Substantia nigra (tissue), 51 donors: ENCODE measurements at places on chromosomes 5 and 9.

GRCh38 chr5:124707520-124707919 is 38.9 kb downstream of the ZNF608 start:
- DNase-seq: no peak

DNA sequence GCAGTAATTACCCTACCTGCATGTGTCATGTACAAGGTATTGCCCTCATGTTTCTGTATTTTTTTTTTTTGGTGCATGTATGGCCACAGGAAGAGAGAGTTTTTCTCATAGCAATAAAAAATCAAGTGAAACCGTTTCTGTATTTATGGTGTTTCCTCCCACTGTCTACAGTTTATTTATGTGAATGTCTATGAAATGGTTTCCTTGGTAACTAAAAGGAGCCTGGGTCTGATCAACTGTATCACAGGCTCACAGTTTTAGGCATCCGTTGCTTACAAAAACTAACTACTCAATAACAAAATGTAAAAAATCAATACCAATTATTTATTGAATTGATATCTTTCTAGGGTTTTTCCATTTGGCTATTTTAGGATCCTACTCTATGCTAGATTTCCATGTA is 464.4 kb downstream of the TAF11L14 start:
- DNase-seq: no peak

GRCh38 chr5:75668977-75669689 is 48.1 kb downstream of the POC5 start:
- no peak for DNase-seq

DNA sequence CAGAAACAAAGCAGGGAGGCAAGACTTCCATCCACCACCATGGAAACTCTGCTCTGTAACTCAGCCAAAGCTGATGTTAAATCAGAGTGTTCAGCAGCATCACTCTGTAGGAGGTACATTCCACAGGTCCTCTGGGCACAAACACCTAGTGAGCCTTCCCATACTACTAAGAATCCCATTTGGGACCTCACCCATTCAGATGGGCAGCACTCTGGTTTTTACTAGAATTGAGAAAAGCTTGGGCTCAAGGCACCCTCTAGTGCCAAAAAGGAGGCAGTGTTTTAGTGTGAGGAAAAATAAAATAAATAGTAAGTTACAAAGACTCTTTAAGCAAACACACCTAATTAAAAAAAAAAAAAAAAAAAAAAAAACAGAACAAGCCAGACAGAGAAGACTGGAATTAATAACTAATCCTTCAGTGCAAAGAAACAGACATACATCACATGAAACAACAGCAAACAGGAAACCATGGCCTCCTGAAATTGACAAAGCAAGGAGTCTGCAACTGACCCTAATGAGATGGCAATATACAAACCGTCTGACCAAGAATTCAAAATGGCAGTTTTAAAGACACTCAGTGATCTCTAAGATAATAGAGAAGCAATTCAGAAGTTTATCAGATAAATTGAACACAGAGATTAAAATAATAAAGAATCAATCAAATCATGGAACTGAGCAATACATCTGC is 159.5 kb downstream of the GNA14 start:
- no peak for DNase-seq

DNA sequence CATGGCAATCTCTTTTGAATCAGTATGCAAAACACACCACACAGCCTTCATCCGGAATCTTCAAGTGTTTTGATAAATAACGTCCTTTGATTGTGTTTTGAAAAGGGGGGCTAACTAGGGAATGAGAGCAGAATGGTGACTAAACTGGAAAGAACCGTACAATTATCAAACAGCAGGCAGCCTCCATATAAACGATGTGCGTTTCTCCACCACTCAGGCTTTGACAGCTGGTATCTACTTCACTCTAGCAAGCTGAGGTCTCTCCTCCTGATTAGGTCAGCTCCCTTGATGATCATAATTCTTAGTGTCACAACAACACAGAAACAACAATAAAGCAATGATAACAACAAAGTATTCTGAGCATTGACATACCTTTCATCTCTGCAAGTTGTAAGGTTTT is 465.9 kb downstream of the TUSC1 start:
- no peak for DNase-seq

- no peak for DNase-seq
These were observed 30.0 kb downstream of the BTF3 start for GRCh38 chr5:73528248-73528647.

DNA sequence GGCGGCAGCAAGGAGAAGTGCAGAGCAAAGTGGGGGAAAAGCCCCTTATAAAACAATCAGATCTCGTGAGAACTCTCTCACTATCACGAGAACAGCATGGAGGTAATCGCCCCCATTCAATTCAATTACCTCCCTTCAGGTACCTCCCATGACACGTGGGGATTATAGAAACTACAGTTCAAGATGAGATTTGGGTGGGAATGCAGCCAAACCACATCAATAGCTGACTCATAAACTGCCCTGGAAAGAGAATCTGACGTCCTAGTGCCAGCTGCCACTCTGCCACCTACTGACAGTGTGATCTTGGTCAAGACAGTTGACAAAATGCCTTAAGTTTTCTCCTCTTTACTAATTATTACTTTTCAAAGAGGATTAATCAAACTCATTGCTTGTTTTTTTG is 128.3 kb downstream of the GPBP1 start:
- no peak for DNase-seq

DNA sequence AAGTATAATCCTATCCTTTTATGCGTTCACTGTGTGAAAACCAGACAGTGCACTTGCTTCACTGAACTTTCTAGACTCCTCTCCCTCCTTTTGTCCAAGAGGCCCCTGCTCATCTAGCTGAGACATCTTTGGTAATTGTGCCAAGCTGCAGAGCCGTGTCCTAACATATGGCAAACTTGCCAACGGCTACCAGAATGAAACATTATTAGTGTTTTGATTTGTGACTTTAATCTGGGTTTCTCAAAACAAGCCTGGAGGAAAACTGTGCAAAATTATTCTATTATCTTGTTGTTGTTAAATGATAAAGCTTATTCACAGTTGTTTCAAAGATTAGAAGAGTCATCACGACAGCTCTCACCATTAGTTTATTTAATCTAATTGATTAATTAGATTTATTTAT is 79.0 kb upstream of the RETREG1 start:
- DNase-seq: no peak

- no peak for DNase-seq
These were observed 3.0 kb upstream of the CRB2 start for GRCh38 chr9:123353041-123353440.

DNA sequence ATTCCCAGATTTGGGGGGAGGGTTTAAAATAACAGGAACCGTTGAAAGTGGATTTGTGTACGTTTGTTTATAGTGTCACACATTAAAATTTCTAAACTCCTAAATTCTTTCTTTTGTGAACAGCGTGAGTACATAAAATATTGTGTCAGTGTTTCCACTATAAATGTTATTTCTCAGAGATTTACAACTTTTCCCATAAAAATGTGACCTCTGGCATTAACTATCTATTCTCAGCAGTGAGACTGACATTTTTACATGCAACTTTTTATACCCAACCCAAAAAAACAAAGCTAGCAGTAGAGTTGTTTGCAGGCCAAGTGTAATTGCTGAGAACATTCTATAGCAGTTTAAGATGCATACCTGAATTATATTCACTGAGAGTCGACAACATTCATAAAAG is 757.0 kb upstream of the ADAMTS16 start:
- DNase-seq: no peak

- no peak for DNase-seq
These were observed 44.2 kb upstream of the TLX3 start for GRCh38 chr5:171264843-171265242.

GRCh38 chr9:16579872-16580432 is 290.5 kb downstream of the BNC2 start:
- DNase-seq: no peak

DNA sequence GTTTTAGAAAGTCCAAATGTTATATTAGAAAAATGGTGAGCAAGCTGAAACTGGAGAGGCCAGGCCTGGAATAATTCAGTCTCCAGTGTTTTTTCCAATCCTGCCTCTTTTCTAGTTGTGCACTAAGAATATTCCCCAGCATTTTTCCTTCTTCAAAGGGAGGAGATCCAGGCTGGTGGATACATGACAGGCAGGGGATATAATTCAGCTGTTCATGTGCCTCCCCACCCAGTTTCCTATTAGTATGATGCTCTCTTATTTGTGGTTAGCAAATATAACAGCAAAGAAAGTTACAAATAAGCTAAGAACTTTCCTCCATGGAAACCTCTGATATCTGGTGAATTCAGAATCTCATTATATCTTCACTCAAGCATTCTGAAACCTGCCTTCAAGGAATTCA is 216.4 kb downstream of the TARS1 start:
- no peak for DNase-seq

DNA sequence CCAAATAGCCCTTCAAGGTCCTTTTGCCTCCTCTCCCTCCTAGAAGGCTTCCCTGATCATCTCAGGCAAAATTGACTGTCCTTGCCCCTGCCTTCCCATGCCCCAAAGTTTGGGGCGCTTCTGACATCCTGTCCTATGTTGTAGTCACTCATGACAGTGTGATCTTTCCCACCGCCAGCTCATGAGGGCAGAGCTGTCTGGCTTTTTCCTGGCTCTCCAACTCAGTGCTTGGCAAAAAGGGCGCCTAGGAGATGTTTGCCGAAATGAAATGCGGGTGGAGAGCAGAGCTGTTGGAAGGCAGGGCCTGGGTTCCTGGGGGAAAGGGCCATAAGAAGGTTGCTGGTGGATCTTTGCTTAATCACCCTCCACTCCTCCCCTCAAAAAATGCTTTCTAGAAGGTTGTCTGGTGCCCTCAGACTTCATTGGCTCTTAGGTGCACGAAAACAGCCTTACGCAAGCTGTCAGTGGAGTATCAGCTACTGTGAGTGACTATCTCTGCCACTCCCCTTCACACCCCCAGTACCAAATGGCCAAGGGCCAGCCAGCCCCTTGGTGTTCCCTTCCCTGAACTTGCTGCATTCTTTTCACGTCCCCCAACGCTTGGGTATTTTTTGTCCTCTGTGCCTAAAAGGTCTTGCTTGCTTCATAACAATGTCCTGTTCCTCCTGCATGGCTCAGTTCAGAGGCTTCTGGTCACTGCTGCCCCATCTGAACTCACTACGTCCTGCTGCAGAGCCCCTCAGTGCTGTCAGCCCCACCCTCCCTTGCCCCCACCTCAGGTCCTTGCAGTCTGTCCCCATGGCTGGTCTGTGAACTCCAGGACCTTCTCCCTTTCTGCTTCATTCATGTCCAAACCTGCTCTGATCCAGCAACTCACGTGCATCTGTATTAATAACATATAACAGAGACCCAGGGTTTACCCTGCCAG is 2.6 kb upstream of the SLC25A51 start:
- DNase-seq: no peak

DNA sequence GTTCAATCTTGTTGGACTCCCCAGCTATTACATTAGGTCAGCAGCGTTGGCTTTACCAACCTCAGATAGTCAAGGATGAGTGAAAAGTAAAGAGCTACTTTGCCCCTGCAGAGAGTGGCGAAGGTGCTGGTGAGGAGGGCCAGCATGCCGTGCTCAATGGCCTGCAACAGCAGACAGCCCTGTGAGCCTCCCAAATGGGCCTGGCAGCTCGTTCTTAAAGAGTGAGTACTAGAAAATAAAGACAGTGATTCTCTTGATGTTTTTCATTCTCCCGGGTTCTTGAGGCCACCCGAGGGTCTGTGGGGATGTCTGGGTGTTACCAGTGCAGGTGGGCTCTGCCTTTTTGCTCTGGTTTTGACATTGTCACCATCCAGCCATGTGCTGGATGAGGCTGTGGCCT is 16.2 kb downstream of the GADD45G start:
- DNase-seq: no peak

- DNase-seq: no peak
These were observed 200.7 kb downstream of the SLC12A2 start for GRCh38 chr5:128284236-128284635.
